Smooth muscle cell of the brain vasculature (primary cell): ENCODE measurements at places on chromosomes 4 and X.

- DNase-seq = no peak
These were observed 30.0 kb downstream of the FAM9C start for GRCh38 chrX:13014111-13015096.

DNA sequence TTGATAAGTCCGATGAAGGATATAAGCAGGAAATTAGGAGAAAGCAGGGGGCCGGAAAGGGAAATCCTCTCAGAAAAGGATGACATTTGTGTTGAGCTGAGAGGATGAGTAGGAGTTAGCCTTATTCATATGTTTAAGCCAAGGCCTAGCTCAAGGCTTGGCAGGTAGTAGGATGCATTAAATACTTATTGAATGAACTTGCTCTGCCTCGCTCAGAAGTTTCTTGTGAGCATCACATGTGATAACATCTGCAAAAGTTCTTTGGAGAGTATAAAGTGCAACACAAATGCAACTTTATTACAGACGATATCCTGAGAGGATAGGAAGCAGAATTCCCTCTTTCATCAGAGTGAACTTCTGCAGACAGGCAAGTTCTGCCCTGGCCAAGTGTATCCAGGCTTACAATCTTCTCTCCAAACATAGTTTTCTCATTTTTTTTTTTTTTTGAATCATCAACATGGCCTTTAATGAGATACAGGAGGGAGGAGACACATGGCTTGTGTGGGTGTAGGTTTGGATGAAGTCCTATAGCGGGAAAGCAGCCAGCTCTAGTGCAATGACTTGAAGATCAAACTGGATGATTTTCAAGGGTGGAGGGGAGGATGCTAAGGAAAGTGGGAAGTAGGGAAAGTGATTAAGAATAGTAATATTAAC, 48.1 kb downstream of the LUZP4 start:
- no peak for DNase-seq

DNA sequence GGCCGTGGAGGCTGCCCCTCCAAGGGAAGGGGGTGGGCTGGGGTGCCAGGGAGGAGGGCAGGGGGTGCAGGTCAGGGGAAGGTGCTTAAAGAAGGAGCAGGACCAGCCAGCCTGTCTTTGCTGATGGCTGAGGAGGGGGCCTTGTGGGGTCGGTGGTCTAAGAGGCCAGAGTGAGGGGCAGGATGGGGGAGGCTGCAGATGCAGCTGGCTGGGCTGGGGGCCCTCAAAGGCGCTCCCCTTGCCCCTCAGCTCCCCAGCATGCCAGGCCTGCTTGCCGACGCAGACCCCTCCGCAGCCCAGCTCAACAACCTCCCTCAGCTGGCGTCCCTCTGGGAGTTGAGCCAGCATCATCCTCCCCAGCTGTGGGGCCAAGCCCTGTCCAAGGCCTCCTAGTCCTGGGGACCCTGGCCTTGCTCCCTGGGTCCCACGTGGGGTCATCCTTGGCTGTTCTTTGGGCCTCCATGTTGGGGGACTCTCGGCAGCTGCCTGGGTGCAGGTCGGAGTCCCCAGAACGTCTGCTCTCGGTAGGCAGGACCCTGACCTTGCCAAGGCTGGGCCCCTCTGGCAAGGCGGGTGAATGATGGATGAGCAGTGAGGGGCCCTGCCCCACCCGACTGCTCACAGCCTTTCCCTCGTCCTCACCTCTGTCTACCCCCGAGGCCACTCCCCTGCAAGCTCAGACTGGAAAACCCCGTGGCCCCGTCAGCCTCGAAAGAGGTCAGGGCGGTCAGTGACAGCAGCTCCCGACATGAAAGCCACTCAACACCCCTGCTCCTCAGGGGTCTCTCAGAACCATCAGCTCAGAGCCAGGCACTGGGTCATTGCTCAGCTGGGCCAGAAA, 119.4 kb downstream of the FAM53A start:
- DNase-seq = no peak

- peak; percentile 33 for DNase-seq
These were observed 29.5 kb downstream of the SRPX2 start for GRCh38 chrX:100673397-100673953.

GRCh38 chr4:24195991-24196736, 306.3 kb upstream of the PPARGC1A start:
- DNase-seq = no peak

DNA sequence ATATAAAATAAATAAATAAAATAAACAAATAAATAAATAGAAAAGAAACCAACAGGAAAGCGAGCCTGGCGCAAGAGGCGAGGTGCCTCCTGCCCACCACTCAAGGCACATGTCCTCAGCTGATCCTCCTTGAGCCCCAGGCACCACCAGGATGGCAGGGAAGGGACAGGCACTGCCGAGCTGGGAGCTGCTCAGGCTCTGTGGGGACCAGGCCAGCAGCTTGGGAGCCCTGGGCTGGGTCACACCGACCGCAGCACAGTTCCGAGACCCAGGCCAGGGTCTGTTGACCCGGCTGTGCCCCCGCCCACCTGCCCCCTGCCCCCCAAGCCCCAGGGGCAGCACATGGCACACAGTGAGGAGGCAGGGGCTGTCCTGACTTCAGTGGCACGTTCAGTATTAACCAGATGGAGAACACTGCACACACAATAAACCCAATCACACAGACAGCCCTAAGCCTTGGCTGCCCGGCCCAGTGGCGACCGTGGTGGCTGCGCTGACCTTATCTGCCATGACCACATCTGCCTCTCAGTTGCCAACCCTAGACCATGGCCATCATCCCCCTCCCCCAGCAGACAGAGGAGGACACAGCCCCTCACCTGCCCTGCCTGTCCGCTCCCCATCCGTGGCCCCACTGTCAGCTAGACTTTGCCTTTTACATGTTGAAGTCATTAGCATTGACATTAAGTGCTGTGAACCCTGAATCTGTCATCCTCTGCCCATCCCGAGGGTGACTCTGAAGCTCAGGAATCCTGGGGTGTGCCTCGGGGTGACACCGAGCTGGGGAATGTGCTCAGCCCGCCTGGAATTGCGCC, 2.9 kb upstream of the TREX2 start:
- no peak for DNase-seq

- no peak for DNase-seq
These were observed 35.8 kb downstream of the PSAPL1 start for GRCh38 chr4:7398788-7399439.

DNA sequence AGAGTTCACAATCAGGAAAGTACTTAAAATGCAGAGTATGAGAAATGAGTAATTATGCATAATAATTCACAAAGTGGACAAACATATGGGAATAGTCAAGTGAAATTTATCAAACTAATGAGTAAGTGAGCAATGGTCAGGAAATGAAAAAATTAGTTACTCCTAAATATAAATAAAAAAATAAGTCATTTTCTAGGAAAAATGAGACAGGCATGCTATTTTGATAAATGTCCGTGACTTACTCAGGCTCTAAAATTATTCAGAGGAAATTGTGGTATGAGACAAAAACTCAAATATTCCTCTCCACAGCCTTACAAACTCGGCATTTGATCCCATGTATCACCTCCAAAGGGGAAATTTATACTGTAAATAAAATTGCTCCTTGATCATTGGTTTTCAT, 181.2 kb downstream of the COX18 start:
- DNase-seq = no peak

DNA sequence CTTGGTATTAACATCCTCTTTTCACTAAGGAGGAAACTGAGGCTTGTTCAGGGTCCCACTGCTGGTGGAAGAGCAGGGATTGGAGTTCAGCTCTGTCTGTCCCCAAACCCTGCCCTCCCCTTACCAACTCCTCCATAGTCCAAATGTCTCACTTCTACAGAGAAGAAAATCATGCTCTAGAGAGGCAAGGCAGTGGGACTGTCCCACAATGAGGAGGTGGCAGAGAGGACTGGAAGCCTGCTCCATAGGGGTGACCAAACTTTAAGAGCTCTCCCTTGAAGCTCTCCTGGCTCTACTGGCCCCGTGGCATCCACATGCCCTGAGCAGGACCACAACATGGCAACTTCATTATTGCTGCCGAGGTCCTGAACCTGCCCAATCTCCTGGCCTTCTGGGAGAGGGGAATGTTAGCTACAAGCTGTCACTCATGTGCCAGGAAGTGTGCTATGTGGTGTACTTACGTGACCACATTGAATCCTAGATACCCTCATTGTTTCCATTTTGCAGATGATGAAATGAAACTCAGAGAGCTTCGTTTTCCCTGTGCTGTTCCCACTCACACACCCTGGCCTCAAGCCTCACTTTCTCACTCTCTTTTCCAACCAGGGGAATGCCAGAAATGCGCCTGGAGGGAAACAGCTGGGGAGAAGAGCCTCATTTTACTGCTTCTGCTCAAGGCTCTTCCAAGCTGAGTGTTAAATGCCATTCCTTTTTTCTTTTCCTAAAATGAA, 71.5 kb downstream of the ANAPC4 start:
- no peak for DNase-seq

GRCh38 chrX:17606231-17606630, 131.1 kb upstream of the SCML1 start:
- no peak for DNase-seq

- no peak for DNase-seq
These were observed 50.7 kb downstream of the MAP7D3 start for GRCh38 chrX:136200466-136200865.

DNA sequence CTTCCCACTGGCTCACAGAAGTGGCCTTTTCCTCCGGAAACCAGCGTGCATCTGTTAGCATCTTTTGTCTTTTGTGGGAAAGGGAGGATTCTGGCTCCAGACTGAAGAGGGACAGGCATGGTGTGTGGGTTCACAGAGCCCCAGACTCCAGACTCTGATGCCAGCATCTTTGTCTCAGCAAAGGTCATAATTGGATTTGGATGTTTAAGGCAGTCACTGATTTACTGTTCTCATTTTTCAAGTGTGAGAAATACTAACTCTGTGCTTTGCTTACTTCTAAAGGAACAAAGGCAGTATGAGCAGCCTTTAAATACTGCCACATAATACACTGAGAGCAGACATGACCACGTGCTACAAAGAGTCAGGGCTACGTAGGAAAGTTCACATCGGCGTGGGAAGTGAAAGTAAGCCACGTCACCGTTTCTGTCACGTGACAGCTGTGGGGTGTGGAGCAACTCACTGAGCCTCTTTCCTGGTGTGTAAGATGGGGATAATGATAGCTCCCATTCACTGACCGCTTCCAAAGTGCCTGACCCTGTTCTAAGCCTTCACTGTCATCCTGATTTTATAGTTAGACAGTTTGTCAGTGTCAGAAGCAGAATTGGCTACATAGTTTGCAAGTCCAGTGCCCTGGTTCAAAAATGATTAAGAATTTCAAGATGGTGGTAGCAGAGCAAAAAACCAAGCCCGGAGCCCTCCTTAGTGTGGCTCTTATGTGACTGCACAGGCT, 24.8 kb upstream of the TMSB4X start:
- DNase-seq = no peak

- DNase-seq = no peak
These were observed 22.9 kb downstream of the SLITRK2 start for GRCh38 chrX:145840531-145840930.

GRCh38 chr4:152357206-152357605, 178.7 kb downstream of the FBXW7 start:
- DNase-seq = no peak

DNA sequence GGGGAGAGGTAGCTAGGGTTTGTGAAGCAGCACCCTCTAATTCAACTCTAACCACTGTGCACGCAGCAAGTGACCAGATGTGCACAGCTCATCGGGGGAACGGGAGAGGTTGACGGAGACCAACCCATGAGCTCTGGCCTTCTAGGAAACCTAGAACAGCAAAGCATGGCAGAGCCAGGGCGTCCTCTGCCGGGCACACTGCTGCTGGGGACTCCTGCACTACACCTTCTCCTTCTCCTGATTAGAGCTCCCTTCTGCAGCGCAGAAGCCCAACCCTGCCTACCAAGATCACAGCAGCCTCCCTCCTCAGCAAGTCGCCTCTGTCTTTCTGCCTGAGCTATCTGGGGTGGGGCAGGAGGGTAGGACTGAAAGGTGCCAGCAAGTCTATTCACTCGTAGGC, 252.3 kb upstream of the PSAPL1 start:
- no peak for DNase-seq

GRCh38 chr4:76301775-76302162, 4.8 kb upstream of the STBD1 start:
- DNase-seq = no peak

DNA sequence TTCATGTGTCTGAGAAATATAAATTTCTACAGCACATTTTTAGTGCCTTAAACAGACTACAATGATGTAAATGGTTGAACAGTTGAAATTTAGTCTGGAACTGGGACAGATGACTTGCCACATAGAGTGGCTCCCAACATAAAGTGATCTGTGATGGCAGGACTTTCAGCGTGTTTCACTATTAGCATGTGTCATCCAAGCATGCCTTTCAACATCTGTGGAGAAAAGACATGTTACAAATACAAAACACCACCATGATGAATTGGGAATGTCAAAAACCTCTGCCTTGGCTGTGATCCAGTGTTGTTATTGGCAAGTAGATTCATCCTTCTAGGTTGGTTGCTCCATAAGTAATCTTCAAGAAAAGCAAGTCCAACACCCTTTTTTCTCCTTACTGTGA, 348.7 kb downstream of the MAPK10 start:
- peak; percentile 77 for DNase-seq

- DNase-seq = no peak
These were observed 321.6 kb upstream of the PCDH10 start for GRCh38 chr4:132827522-132827921.

- no peak for DNase-seq
These were observed 355.8 kb downstream of the MAPK10 start for GRCh38 chr4:86004030-86004429.

DNA sequence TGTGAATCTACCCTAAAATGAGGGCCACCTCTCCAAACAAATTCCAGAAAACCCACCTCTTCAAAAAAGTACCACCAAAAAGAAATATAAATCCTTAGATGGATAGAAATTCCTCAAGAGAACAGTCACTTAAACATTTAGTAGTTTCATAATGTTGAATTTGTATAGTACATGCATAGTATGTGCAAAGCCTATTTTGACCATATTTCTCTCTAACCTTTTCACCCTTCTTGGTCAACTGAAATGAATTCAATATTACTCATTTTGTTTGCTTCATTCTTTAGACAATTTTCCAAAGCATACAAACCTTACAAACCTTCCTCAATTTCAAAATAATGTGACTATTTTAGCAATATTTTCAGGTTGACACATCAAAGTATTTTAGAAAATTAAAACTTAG, 4.1 kb downstream of the RHOXF1 start:
- no peak for DNase-seq

DNA sequence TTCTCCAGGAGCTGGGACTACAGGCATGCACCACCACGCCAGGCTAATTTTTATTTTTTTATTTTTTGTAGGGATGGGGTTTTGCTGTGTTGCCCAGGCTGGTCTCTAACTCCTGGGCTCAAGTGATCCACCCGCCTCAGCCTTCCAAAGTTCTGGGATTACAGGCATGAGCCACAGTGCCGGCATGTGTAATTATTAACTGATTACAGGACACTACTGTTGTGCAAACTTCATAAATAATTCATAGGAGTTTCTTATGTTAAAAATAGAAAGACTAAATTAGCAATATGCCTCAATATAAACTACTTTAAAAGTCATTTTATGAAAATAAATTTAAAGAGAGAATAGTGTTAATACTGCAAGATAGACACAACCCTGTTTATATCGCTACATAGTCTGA, 221.9 kb downstream of the SNCA start:
- no peak for DNase-seq

GRCh38 chr4:4542774-4543485, 1.1 kb upstream of the STX18 start:
- no peak for DNase-seq

DNA sequence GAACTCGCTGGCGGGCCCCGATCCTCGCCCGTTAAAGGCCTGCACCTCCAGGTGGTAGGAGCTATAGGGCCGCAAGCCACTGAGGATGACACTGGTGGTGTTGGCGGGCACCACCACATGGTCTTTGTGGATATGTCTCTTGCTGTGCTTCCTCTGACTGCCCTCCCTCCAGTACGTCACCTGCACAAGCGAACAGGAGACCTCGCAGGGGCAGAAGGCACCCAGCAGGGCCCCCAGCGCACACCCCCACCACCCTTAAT, 20.7 kb downstream of the L1CAM start:
- DNase-seq = no peak
